ENCODE measurements at places on chromosomes 2 and 18.
A peak's percentile ranks its signal among the peaks of the same experiment; 100 is the strongest.

- DNase-seq = no peak
Measured at GRCh38 chr18:3209859-3210569, 9.8 kb downstream of the MYOM1 start.

GRCh38 chr2:55408918-55409868, 10.5 kb downstream of the CCDC88A start:
- DNase-seq = no peak

DNA sequence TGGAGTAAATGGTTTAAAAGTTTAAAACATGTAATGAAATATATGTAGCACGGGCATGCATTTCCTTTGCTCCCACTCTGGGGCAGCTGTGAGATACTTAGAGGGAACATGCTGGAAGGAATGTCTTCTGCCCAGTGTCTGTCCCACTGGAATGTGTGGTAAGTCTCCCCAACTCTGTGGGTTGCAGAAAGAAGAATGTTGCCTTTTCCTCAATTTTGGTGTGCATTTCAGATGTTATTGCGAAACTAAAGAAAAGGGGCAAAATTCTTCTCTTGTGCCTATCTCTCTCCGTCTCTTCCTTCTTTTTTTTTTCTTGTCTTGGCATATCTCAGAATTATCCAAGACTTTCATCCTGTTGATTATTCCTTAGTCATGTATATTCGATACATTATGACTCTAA, 201.1 kb downstream of the SH3RF3 start:
- DNase-seq = no peak

GRCh38 chr2:47031909-47032668, 116.5 kb upstream of the MCFD2 start:
- no peak for DNase-seq

GRCh38 chr2:9336241-9336575, 87.1 kb downstream of the ITGB1BP1 start:
- DNase-seq = peak; percentile 11

GRCh38 chr18:36811955-36812354, 16.8 kb downstream of the TPGS2 start:
- DNase-seq = no peak

GRCh38 chr18:12035481-12035880, 54.2 kb downstream of the IMPA2 start:
- no peak for DNase-seq

GRCh38 chr2:216951171-216951570, 91.3 kb upstream of the TNP1 start:
- DNase-seq = no peak

- no peak for DNase-seq
Measured at GRCh38 chr2:144990661-144991060, 470.7 kb upstream of the ZEB2 start.

Measured in stimulated activated naive CD8-positive, alpha-beta T cell treated with anti-CD3 and anti-CD28 coated beads, Interleukin-15, Interleukin-2, amounts not matched to agents 100 U/mL and 50 U/mL, for 24 hours (primary cell).